ENCODE measurements at places on chromosomes 3 and 15. TPM values are rescaled to one million over a fixed set of nuclear protein-coding genes. Genes with fewer than 3 reads are reported as not detected.

SLC12A1 gene
- total RNA-seq = not detected

TNIK gene
- 0.75 TPM for total RNA-seq

TUSC7 gene
- total RNA-seq = not detected

SLCO3A1 gene
- 53.2 TPM for total RNA-seq

GRCh38 chr3:75048650-75049049 lies 434.2 kb upstream of the CNTN3 start:
- no peak for DNase-seq

DNA sequence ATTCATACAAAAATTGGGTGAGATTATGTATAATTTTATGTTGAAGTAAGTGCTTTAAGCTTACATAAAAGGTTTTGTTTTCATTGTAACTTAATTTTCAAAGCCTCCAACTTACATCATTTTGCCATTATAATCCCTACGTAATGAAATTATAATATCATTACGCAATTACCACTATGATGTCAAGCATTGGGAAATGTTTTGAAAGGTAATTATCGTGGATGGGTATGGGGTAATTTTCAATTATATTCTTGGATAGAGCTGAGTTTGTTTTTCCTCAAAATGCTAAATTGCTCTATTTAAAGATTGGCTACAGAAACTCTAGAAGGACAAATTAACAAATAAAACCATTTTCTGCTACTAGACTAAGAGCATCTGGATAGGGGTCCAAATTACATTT lies 80.2 kb upstream of the FAM3D start:
- DNase-seq = no peak

- no peak for DNase-seq
Measured at GRCh38 chr3:25427563-25427941, 511 bp upstream of the RARB start.

DNA sequence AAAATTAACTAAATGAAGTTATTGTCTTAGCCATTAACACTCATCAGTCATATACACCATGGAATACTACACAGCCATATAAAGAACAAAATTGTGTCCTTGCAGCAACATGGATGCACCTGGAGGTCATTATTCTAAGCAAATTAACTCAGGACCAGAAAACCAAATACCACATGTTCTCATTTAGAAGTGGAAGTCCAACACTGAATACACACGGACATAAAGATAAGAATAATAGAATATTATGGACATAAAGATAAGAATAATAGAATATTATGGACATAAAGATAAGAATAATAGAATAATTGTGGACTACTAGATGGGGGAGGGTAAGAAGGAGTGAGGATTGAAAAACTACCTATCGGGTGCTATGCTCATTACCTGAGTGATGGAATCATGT lies 122.3 kb downstream of the CHL1 start:
- DNase-seq = no peak

GRCh38 chr15:68634122-68634482 lies 55.3 kb downstream of the CORO2B start:
- no peak for DNase-seq

Data from ascending aorta (tissue), 2 donors.